ENCODE measurements at places on chromosomes 11 and 22.
A peak's percentile ranks its signal among the peaks of the same experiment; 100 is the strongest.

GRCh38 chr11:131392528-131393255 lies 22.3 kb downstream of the NTM start:
- no peak for DNase-seq

DNA sequence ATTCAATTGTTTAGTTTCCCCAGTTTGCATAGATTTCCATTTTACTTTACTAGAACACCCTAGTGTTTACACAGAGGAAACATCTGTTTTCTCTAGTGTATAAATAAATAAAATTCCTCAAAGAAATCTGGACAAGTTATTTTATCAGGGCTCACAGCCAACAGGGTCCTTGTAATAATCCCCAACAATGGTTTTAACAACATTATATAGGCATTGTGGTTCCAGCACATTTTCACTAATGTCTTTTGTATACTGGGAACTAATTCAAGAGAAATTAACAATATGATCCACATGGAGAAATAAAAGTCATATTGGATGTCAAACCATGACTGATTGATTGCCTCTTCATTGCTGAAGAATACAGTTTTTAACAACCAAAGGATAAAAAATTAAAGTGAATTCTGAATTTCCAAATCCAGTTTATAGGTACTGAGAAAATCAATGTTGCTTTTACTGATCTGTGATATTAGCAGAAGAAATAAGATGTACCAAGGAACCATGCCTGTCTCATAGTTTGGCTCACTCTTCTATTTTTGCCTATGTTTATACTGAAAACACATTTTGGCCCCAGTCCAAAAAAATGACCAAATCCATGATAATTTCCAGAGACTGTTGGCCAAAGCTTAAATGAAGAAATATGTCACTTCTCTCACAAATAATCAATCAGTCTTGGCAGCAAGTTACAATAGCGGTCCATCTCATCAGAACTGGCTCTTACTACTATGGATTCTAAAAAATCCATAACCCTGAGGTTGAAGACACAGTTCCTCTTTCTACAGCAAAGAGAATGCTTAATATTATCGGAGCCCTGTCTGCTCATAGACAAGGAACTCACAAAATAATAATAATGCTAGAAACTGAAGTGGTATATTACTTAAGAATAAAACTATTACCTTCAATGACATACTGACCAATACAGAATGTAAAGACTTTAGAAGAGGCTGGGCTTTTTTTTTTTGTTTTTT lies 1.4 kb upstream of the MS4A13 start:
- no peak for DNase-seq

GRCh38 chr11:61797263-61797944 lies 4.7 kb downstream of the FEN1 start:
- DNase-seq: peak; percentile 75

GRCh38 chr22:38826801-38827200 lies 17.0 kb downstream of the NPTXR start:
- no peak for DNase-seq

DNA sequence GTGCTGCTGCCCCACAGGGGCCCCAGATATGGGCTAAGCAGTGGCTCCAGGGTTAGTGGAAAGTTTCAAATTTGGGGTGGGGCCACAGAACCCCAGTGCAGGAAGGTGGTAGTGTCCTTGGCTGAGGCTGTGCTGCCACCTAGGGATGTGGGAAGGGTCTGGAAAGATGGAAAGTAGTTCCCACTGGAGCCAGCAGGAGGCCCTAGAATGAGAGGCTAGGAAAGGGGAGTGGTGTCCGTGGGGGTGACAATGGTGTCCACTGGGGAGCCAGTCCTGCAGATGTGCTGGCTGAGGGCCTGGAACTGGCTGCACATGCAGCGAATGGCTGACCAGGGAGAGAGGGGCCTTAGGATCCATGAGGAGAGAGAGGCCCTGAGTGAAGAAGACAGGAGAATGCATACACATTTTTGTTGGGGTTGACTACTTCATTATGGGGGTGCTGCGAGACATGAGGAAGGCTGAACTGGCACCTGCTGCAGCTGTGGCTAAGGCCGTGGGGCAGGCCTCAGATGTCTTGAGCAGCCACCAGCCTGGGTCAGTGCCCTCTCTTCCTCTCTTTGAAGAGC lies 21.1 kb downstream of the RFPL3 start:
- DNase-seq: no peak

DNA sequence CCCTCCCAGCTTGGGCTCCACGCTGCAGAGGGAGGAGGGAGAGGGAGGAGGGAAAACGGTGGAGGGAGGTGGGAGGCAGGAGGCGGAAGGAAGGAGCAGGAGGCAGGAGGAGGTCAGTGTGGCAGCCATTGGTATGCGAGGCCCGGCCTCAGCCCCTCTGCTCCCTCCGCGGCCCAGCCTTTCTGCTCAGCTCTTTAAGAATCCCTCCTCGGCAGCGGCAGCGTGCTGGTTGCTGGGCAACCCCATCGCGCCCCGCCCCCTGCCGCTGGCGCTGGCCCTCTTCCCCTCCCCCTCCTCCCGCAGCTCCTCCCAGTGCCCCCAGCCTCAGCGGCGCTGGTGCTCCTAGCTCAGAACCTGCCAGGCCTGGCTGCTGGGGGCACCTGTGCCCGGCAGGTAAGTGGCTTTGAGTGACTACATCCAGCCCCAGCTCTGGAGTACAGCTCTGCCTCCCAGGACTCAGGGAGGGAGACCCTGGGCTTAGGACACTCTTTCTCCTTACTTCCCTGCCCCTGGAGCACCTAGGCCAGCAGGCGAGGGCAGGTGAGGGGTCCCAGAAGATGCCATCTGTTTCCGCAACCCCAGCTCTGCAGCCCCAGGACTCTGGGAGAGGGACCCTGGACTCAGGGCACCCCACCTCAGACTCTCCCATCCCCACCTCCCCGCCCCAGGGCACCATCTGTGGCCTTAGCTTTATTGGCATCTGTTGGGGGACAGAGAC lies 7.2 kb upstream of the FLRT1 start:
- DNase-seq: no peak

Data from HFF-Myc (cell line).